Hindlimb muscle (tissue), 1 donor: ENCODE measurements at places on chromosomes 1 and 21. TPM values are rescaled to one million over a fixed set of nuclear protein-coding genes. Genes with fewer than 3 reads are reported as not detected.

GRCh38 chr21:25094695-25095094 lies 512.6 kb downstream of the MRPL39 start:
- no peak for DNase-seq

DNA sequence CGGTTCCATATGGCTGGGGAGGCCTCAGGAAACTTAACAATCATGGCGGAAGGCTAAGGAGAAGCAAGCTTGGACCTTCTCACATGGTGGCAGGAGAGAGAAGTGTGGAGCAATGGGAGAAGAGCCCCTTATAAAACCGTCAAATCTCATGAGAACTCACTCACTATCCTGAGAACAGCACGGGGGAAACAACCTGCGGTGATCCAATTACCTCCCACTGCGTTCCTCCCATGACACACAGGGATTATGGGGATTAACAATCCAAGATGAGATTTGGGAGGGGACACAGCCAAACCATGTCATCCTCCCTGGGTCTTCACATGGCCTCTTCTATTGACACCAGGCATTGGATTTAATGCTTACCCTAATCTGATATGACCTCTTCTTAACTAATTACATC lies 455.1 kb upstream of the VAMP3 start:
- no peak for DNase-seq

GRCh38 chr1:151596166-151596953 lies 15.5 kb upstream of the SNX27 start:
- DNase-seq: no peak

DNA sequence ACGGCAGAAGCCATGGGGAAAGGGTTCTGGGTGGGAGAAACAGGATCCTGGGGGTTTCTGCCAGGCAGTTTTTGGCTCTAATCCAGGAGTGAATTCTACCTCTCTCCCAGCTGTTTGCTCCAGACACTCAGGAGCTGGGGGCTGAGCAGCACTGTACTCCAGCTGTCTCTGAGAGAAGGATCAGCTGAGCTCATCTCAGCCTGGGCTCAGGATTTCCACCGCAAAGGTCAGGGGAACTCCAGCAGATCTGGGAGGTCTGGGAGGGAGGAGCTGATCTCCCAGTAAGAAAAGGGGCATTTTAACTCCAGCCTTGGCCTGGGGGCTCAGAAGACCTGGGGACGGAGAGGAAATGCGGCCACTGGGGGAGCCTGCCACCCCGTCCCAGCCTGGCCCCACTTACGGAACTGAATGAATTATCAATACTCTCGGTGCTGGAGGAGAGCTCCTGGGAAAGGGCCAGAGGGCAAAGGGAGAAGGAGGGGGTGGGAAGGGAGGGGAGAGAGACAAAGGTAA lies 17.3 kb downstream of the PI4KB start:
- DNase-seq: no peak

Gene VWA5B1
- polyA plus RNA-seq: 0.15 TPM

- DNase-seq: no peak
Observed at GRCh38 chr1:221863635-221864034, 121.7 kb upstream of the DUSP10 start.

- peak; percentile 82 for DNase-seq
Observed at GRCh38 chr1:226121587-226122400, 59.3 kb downstream of the H3-3A start.

Gene NEGR1
- polyA plus RNA-seq: 18.1 TPM

Gene LMOD1
- polyA plus RNA-seq: 46.6 TPM

DNA sequence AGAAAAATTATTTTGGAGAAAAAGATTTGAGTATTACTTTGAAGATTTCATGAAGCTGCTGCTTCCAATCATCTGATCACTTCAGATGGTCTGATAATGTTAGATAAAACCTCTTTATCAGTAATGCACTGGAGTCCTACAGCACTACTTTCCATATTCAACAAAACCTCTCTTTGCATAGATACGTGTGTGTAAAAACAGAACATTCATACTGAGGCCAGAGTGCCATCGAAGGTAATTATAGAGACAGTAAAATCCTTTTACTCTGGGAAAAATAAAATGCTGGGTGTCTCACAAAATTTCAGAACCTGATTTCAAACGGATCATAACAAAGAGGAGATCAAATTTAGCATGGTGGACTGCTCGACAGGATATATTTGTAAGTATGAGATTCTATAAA lies at the start of gene RGS13:
Gene RGS13 (plus strand): TSS at position 209 of the 400 bp plus-strand sequence. CDS start 8,188 bp downstream, outside the sequence.
- DNase-seq: no peak
